Mesendoderm (in vitro differentiated cells): ENCODE measurements at places on chromosomes 1 and 21.
A peak's percentile ranks its signal among the peaks of the same experiment; 100 is the strongest.

DNA sequence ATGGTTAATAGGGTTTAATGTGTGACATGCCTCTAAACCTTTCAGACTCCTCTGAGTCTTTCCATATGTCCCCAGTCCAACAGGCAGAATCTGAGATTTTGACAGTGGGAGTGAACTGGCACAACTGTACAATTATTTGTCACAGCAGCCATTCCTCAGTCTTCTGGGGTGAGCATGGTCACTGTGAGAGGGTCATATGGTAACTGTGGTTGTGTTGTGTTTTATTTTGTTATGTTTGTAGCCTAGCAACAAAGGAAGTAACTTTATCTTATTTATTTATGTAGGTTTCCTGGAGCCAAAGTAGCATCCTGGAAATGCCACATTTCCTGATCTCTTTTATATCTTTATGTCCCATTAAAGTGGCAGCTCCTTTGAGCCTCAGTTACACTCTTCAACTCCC lies 1067.9 kb downstream of the TTLL7 start:
- DNase-seq, result peak; percentile 23

DNA sequence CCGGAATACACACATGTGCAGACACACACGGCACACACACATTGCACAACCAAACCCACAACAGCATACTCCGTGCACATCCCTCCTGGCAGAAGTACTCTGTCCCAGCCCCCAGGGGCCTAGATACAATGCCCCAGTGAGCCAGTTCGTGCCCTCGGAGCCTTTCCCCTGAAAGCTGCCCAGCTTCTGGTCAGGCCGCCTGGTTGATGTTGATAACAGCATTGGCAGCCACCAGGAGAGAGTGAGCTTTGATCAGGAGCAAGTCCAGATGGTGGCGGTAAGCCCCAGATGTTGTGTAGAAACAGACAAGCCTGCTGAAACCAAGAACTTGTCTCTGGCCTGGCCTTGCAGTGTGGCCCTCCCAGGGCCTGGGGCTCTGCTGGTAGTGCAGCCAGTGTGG lies 109.1 kb downstream of the GRIK3 start:
- DNase-seq, result no peak

DNA sequence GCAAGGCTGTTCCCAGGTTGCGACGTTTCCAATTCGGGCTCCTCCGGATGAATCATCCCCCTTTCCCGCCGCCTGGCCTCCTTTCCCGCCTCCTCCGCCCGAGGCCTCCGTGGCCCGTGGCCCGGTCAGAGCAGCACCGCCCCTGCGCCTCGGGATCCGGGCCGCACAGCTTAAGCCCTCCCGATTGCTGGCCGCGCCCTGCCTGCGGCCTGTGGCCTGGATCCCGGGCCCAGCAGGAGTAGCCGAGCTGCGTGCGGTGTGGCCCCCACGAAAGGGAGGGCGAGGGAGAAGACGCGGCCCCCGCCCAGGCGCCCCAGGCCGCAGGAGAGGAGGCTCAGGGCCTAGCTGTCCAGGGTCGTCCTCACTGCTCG lies 1.0 kb downstream of the TMEM200B start:
- DNase-seq, result peak; percentile 73

DNA sequence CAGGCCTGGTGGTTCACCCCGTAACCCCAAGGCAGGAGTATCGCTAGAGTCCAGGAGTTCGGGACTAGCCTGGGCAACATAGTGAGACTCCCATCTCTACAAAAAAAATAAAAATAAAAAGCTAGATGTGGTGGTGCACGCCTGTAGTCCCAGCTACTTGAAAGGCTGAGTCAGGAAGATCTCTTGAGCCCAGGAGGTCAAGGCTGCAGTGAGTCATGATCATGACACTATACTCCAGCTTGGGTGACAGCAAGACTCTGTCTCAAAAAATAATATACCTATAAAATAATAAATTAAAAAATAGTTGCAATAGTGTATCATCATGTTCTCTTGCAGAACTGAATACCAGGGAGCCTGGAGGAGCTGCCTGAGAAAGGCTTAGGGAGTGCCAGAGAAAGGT lies 19.9 kb upstream of the TMEM39B start:
- no peak for DNase-seq

DNA sequence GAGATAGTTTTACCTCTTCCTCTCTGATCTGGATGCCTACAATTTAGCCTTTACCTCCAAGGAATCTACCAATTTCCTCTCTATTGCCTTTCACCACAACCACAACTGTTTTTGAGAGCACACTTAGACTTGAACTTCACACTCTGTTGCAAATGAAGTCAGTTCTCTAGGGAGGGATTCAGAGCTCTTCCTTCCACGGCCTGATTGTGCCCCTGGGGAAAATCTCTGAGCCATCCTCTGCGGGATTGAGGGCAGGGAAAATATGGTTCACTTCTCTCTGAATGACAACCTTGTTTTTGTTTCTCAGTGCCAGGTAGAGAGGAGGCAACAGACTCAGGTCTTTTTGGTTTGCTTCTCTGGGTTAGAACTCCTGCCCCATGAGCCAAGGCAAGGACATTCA lies 35.4 kb upstream of the BCL10 start:
- no peak for DNase-seq

DNA sequence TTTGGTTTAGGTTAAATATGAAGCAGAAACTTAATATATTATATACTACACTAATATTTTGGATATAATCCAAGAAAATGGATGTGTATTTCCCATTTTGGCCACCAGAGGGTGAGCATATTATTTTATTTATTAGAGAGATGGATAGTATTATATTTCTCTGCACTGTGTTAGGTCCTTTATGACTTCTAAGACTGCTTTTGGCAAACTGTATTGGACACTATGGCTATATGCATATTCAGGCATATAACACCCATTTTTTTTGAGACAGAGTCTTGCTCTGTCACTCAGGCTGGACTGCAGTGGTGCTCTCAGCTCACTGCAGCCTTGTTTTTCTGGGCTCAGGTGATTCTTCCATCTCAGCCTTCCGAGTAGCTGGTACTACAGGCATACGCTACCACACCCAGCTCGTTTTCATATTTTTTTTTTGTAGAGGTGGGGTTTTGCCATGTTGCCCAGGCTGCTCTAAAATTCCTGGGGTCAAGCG lies 17.8 kb upstream of the PGM1 start:
- no peak for DNase-seq

DNA sequence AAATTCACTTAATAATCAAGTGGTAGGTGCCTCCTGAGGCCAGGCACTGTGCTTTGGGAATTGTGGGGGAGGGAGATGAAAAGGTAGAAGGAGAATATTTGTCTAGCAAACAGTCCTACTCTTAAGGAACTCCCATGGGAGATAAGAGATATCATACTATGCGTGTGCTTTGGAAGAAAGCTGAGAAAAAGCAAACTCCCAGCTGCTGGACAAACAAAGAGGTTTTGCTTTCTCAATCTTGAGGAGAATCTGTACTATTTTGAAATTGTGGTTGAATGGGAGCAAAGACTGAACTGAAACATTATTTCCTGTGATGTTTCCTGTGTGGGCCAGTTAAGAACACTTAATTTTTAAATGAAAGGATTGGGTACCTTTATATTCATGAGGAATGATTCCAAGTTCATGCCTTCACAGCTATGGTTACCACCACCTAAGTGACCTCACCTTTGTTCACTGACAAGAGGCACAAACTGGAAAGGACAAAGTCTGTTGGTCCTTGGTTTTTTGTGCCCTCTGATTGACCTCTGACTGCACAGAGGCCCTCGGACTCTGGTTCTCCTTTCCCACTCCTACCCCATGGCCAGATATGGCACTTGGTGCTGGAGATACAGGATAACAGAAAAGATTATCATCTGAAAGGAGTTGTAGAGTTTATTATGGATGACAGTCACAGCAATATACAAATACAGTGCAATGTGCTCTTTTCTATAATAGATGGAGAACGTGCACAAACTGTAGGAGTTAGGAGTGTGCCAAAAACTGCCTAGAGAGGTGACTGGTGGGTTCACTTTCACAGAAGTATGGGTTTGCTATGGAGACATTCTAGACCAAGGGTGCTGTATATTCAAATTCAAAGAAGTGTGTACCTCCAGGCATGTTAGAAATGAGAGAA lies 1.6 kb downstream of the CD53 start:
- DNase-seq, result no peak

GRCh38 chr1:60411591-60411990 lies 338.0 kb upstream of the C1orf87 start:
- no peak for DNase-seq

- no peak for DNase-seq
Measured at GRCh38 chr1:184033711-184034167, 3.8 kb downstream of the COLGALT2 start.

DNA sequence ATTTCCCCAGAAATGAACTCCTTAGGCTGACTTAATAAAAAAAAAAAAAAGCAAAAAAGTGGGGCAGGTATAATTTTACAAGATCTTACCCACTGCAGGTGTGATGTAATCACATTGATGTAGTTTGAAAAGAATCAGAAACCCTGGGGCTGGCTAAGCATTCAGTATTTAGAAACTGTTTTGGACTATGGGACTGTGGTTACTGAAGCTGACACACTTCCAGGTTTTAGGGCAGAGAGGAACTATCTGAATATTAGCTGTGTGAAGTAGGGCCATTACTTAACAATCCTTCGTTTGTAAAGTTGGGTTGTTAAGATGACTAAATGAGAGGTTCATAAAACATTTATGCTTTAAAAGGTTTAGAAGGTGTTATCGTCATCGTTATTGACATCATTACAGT lies 165.3 kb downstream of the FASLG start:
- no peak for DNase-seq

GRCh38 chr1:39576016-39576657 lies 453 bp downstream of the PABPC4 start:
- no peak for DNase-seq

- no peak for DNase-seq
Measured at GRCh38 chr1:107648071-107648470, 316.9 kb downstream of the VAV3 start.

GRCh38 chr1:226082587-226082917 lies 20.0 kb downstream of the H3-3A start:
- no peak for DNase-seq

GRCh38 chr1:182317611-182318161 lies 73.9 kb downstream of the GLUL start:
- no peak for DNase-seq

GRCh38 chr1:247408100-247408499 lies 7.9 kb upstream of the NLRP3 start:
- no peak for DNase-seq

GRCh38 chr21:24514081-24514733 lies 1093.1 kb downstream of the MRPL39 start:
- DNase-seq, result no peak

DNA sequence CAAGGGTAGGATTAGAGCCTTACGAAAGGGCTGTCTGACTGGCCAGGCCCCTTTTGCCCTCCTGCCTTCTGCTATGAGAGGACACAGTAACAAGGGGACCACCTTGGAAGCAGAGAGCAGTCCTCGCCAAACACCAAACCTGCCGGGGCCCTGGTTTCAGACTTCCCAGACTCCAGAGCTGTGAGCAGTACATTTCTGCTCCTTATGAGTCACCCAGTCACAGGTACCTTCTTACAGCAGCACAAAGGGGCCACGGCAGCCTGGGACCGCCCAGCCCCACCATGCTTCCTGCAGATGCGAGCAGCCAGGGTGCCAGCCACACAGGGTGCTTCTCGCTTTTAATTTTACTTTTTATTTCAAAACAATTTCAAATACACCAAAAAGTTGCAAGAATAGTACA lies 17.2 kb upstream of the POFUT2 start:
- no peak for DNase-seq

- peak; percentile 66 for DNase-seq
Measured at GRCh38 chr21:41359286-41359685, 2.5 kb upstream of the MX2 start.
